ENCODE measurements at places on chromosomes 6 and 20.

DNA sequence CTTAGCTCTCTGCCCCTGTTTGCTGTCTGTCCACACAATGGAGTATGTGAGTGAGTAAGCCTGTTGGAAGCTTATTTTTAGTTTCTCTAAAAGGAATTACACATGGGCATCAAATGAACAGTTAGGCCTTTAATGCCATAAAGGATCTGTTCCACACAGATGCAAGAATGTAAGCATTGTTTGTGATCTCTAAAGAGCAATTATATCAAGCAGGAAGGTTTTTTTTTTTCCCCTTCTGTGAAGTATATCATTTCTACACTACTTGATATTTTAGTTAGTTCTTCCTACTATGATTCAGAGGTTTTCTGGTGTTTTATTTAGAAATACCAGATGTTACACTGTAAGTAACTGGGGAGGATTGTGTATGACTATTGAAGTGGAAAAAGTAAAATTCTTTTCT, 627.5 kb downstream of the COL12A1 start:
- DNase-seq, result no peak
- no peak overlapping the region for H3K4me3 ChIP-seq
- H3K36me3 ChIP-seq, result no peaks in the 10 kb centered on the region
- H3K27me3 ChIP-seq, result no peaks in the 10 kb centered on the region
- H3K27ac ChIP-seq, result no peak overlapping the region

DNA sequence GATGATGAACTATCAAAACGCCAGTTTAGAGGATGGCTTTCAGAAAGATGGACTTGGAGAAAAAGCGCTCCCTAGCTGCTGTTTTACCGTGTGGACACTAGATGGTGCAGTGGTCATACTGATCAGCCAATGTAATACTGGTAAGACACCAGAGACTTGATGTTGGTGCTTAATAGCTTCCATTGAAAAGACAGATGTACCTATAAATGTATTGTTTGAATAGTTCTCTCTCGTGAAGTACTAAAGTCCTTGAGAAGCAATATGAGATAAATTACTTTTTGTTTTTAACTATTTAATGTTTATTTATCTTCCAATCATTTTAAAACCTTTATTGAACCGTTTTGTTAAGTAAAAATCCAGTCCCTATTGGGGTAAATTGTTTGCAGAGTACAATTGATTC, 63.9 kb upstream of the FUCA2 start:
- peak; percentile 73 for DNase-seq
- H3K4me3 ChIP-seq, result no peak overlapping the region
- H3K36me3 ChIP-seq, result no peaks in the 10 kb centered on the region
- H3K4me1 ChIP-seq, result no peaks in the 10 kb centered on the region
- H3K27me3 ChIP-seq, result no peaks in the 10 kb centered on the region
- H3K27ac ChIP-seq, result no peak overlapping the region

DNA sequence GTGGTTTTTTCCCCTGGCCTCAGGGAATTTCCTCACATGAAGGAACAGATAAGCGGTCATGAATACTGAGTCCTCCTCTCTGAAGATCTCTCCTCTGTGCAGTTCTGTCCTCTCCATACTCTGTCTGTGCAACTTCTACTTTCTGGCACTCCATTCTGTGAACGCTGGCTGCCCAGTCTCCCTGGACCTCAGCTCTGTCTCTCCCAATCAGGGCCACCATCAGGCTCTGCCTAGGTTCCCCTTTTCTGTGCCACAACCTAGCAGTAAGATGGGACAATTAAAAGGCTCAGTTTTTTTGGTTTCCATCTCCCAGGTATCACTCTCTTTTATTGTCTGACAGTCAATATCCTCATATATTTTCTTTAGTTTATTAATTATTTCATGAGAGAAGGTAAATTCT, 4.8 kb upstream of the ADGB start:
- H3K4me1 ChIP-seq, result no peaks in the 10 kb centered on the region
- H3K4me3 ChIP-seq, result no peak overlapping the region
- DNase-seq, result no peak
- H3K36me3 ChIP-seq, result no peaks in the 10 kb centered on the region
- no peak overlapping the region for H3K27ac ChIP-seq

GRCh38 chr20:59400708-59401107, 100.3 kb downstream of the EDN3 start:
- H3K4me3 ChIP-seq, result no peak overlapping the region
- peaks cover 80% of the 10 kb centered on the region for H3K27me3 ChIP-seq
- H3K4me1 ChIP-seq, result peaks cover 2% of the 10 kb centered on the region
- no peaks in the 10 kb centered on the region for H3K36me3 ChIP-seq
- DNase-seq, result no peak

GRCh38 chr20:62350098-62350628, 16.9 kb downstream of the LAMA5 start:
- peak; percentile 87 for DNase-seq
- peaks cover 48% of the 10 kb centered on the region for H3K4me1 ChIP-seq
- peaks cover 35% of the 10 kb centered on the region for H3K36me3 ChIP-seq
- no peaks in the 10 kb centered on the region for H3K27me3 ChIP-seq
- H3K4me3 ChIP-seq, result peak overlapping the region; percentile 19

DNA sequence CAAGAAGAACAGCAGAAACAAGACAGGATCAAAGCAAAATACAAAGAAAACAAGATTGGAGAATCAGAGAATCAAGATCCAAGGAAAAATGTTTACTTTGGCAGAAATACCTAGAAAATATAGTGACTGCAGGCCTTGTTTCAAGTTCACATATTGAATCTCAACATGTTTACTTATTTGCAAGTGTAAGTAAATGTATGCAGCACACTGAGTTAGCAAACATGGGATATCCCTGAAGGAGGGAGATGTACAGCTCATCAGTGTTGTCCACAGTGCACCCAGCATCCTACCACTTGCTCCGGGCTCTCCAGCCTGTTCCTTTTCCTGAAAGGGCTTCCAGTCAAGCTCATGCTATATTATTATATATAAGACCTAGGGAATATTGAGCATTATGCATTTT, 319.5 kb downstream of the PRL start:
- no peaks in the 10 kb centered on the region for H3K27me3 ChIP-seq
- H3K36me3 ChIP-seq, result no peaks in the 10 kb centered on the region
- no peak overlapping the region for H3K4me3 ChIP-seq
- no peak for DNase-seq
- H3K4me1 ChIP-seq, result no peaks in the 10 kb centered on the region
- no peak overlapping the region for H3K27ac ChIP-seq

- no peaks in the 10 kb centered on the region for H3K4me1 ChIP-seq
- H3K4me3 ChIP-seq, result no peak overlapping the region
- H3K36me3 ChIP-seq, result no peaks in the 10 kb centered on the region
- no peaks in the 10 kb centered on the region for H3K27me3 ChIP-seq
- no peak for DNase-seq
- H3K27ac ChIP-seq, result no peak overlapping the region
These were observed 23.9 kb downstream of the C20orf203 start for GRCh38 chr20:32649697-32650400.

DNA sequence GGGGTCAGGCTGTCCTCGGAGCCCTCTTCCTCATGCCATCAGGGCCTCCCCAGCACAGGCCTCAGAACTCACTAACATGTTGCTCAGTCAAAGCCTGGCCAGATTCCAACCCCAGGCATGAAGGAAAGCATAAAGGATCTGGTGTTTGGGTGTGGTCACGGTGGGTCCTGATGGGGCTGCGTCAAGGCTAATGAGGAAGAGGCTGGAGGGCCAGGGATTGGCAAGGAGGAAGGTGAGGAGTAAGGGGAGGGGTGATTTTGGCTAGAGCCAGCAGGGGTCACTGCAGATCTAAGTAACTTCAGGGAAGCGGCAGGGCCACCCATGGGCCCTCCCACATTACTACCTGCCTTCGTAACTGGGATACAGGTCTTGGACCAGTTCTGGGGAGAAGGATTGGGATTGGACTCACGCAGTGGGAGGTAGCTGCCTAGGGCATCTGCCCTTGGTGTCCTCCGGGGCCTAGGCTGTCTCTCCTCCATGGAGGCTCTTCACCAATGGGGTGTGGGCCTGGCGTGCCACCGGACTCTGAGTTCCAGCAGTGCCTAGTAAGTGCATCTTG, 36.2 kb upstream of the MRPS18A start:
- peak; percentile 79 for DNase-seq
- H3K36me3 ChIP-seq, result no peaks in the 10 kb centered on the region
- H3K4me1 ChIP-seq, result peaks cover 23% of the 10 kb centered on the region
- H3K27me3 ChIP-seq, result no peaks in the 10 kb centered on the region
- no peak overlapping the region for H3K27ac ChIP-seq

DNA sequence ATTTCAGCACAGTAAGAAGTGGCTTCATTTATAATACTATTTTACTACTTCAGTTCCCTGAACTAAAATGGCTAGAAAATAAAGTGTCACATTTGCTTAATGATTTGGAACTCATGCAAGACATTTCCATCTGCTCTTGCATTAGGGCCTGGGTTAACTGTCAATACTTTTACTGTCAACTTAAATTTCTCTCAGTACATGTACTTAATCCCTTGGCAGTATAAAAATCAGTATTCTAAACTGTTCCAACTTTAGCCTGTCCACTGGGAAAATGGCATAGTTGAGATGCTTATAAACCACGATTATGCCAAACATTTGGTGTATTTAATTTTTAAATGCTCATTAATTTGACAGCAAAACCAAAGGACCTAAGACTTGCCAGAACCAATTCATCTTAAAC, 154.5 kb downstream of the ASCC3 start:
- no peak overlapping the region for H3K4me3 ChIP-seq
- no peak for DNase-seq
- H3K27me3 ChIP-seq, result no peaks in the 10 kb centered on the region
- no peaks in the 10 kb centered on the region for H3K4me1 ChIP-seq

- H3K27ac ChIP-seq, result no peak overlapping the region
- H3K4me3 ChIP-seq, result no peak overlapping the region
These were observed 84.6 kb downstream of the DCDC2 start for GRCh38 chr6:24273096-24273870.

DNA sequence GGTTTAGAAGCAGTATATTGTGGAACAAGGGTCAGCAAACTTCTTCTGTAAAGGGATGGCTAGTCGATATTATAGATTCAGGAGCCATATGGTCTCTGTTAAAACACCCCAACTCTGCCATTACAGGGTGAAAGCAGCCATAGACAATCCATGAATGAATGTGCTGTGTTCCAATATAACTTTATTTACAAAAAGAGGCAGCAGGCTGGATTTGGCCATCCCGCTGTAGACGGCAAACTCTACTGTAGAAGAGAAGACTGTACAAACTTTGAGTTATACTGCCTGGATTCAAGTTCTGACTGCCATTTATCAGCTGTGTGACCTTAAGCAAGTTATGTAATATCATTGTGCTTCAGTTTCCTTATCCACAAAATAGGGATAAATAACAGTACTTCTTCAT, 33.7 kb upstream of the SNX9 start:
- H3K27ac ChIP-seq, result no peak overlapping the region
- no peak overlapping the region for H3K4me3 ChIP-seq
- no peaks in the 10 kb centered on the region for H3K36me3 ChIP-seq
- no peak for DNase-seq
- H3K27me3 ChIP-seq, result no peaks in the 10 kb centered on the region

- DNase-seq, result no peak
- no peak overlapping the region for H3K27ac ChIP-seq
- no peaks in the 10 kb centered on the region for H3K27me3 ChIP-seq
- no peaks in the 10 kb centered on the region for H3K4me1 ChIP-seq
- H3K36me3 ChIP-seq, result no peaks in the 10 kb centered on the region
These were observed 44.3 kb upstream of the IRF4 start for GRCh38 chr6:347232-347631.

GRCh38 chr6:138410048-138410735, 6.2 kb downstream of the HEBP2 start:
- H3K27ac ChIP-seq, result no peak overlapping the region
- H3K36me3 ChIP-seq, result peaks cover 36% of the 10 kb centered on the region
- no peak for DNase-seq
- peaks cover 5% of the 10 kb centered on the region for H3K4me1 ChIP-seq
- no peak overlapping the region for H3K4me3 ChIP-seq

DNA sequence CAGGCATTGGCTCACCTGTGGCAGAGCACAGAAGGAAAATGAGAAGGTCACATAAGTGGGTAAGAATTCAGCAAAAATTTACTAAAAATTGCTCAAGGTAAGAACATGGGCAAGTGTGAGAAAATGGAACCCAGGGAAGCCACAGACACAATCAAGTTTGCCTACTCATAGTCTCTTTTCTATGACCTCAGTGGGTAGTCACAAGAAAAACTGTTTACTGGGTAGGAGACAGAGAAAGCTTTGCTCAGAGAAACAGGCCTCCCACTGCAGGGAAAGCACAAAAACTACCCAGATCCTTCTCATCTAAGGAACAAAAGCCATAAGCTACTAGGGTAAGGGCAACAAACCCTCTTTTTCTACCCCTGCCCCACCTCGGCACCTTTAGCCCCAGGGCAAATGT, 35.2 kb downstream of the FAM184A start:
- no peaks in the 10 kb centered on the region for H3K4me1 ChIP-seq
- no peak overlapping the region for H3K27ac ChIP-seq
- H3K27me3 ChIP-seq, result no peaks in the 10 kb centered on the region
- no peak for DNase-seq

DNA sequence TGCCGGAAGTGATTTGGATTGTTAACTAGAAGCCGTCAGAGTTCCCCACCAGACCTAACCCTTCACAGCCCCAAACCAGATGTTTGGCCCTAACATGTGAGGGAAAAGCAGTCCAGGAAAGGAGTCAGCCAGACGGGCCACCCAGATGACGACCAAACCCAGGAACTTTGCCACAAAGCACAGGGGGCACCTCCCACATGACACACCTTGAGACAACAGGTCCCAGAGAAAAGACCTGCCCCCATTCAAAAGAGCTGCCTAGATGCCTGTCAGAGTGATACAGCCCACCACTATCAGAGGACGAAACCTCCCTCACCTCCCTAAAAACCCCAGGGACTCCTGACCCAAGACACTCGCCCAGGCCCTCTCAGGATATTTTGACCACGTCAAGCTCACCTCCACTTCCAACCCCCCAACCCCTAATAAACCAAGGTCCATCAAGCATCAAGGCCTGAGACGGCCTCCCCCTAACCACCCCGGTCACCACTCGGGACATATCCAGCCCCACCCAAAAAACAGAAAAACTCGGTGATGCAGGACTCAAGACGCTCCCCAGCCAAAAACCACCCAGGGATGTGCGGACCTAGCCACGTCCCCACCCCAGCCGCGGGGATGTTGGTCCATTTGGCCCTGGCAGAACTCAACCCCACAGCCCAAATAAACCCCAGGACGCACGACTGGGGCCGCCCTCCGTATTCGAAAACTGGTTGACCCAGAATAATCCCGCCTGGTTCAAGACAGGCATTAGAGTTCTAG, 662 bp downstream of the ZNF343 start:
- H3K4me1 ChIP-seq, result peaks cover 5% of the 10 kb centered on the region
- no peak for DNase-seq
- H3K27me3 ChIP-seq, result no peaks in the 10 kb centered on the region

DNA sequence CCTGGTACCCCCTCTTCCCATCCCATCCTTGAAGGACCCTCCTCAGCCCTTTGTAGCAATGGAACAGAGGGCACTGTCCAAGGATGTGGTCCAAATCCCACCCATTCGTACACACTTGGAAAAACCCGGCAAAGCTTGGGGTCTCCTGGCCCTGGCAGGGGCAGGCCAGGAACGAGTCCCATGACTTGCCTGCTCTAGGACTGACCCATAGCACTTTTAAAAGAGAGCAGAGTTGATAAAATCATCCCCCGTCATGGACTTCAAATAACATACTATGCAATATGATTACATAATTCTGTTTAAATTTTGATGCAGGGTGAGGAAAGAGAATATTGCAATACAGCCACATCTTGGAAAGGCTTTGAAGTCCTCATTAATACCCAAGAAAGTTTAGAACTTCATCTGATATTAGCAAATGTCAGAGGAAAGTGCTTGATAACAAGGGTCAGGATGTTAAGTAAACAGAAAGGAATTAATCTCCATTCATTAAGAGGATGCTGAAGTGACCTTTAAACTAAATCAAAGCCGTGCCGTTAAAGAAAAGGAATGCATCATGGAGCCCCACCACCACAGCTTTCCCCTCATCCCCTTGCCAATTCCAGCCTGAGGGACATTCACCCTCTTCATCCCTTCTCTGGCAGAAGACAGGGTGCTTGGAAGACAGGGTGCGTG, 60.7 kb upstream of the NXT1 start:
- no peaks in the 10 kb centered on the region for H3K4me1 ChIP-seq
- no peak overlapping the region for H3K27ac ChIP-seq
- H3K36me3 ChIP-seq, result no peaks in the 10 kb centered on the region
- peaks cover 53% of the 10 kb centered on the region for H3K27me3 ChIP-seq
- DNase-seq, result no peak
